ENCODE measurements at places on chromosomes 2 and 18.
A peak's percentile ranks its signal among the peaks of the same experiment; 100 is the strongest.

- no peak for DNase-seq
Measured at GRCh38 chr2:8319219-8319618, 362.6 kb upstream of the ID2 start.

GRCh38 chr2:9538000-9538507 lies 17.6 kb downstream of the ADAM17 start:
- no peak for DNase-seq

DNA sequence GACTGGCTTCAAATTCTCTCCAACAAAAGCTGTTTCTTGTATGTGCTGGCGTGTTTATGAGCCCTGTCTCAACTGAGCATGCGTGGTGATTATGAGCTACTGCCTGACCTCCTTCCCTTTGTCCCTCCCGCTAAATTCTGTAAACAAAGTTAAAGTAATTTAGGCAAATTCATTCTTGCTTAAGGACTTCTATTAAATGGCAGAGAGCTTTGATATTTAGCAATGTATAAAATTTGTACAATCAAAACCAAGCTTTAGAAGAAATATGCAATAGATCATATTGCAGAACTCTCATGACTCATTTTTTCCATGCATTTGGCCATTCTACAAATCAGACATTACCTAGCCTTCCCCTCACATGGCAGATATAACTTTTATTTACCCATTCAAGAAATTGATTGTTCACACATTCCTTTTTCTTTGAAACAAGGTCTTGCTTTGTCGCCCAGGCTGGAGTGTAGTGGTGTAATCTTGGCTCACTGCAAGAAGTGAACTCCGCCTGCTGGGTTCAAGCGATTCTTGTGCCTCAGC lies 18.2 kb downstream of the IGFBP2 start:
- no peak for DNase-seq

- no peak for DNase-seq
Measured at GRCh38 chr2:44480068-44480467, 118.3 kb downstream of the CAMKMT start.

- DNase-seq, result peak; percentile 28
Measured at GRCh38 chr2:239824046-239824694, 201.0 kb downstream of the NDUFA10 start.

DNA sequence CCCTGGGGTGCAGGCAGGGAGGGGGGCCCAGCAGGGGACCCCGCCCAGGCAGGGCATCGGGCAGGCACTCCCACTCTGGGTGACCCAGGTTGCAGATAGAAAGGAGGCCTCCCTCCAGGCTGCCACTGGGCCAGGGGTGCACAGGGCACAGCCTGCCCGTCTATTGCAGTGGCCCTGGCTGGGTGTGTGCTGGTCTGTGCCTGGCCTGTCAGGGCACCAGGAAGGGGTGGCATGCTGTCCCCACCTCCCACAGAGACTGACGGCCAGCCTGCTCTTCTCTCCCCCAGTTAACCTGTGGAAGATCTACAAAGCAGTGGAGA lies 12.9 kb downstream of the ARID5A start:
- DNase-seq, result no peak

DNA sequence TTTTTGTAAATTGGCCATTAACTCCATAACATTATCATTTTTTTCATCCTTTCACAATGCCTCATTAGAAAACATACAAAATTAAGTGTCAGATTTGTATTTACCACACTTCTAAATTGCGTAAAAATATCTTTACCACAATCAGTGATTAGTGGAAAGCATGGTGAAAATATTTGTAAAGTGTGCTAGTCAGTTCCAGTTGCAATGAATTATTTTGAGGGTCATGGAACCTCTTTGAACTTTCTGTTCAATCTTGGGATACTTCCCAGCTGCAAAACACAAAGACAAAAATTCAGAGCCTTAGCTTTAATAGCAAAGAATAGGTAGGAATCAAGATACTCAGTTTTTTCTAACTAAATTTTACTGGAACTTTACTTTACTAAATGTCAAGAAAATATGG lies 4.0 kb upstream of the COL3A1 start:
- no peak for DNase-seq

DNA sequence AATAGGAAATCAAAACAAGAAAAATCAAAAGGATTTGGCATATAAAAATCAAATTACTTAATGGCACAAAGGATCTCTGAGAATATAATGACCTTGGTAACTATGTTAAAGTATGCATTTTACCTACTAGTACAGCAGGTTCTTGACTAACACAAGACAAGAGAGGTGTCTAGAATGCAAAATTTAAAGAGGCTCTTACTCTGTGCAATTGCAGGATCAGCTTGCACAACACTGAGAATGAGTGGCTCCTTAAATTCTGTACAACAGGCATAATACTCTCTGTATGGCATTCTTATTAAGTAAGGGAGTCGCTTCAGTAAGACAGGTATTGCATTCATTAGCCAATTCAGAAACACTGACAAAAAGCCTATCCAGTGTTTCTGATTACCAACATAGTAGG lies 72.6 kb downstream of the UGP2 start:
- DNase-seq, result no peak

- DNase-seq, result no peak
Measured at GRCh38 chr2:19505-19904, 26.8 kb downstream of the FAM110C start.

- no peak for DNase-seq
Measured at GRCh38 chr2:44537264-44537663, 175.5 kb downstream of the CAMKMT start.

- peak; percentile 72 for DNase-seq
Measured at GRCh38 chr2:128636802-128637147, 318.1 kb upstream of the HS6ST1 start.

- peak; percentile 47 for DNase-seq
Measured at GRCh38 chr2:47656715-47657600, 126.0 kb upstream of the MSH6 start.

- DNase-seq, result peak; percentile 22
Measured at GRCh38 chr2:1632002-1632348, 112.3 kb downstream of the PXDN start.

GRCh38 chr2:24704692-24705091 lies 88.5 kb downstream of the PTRHD1 start:
- DNase-seq, result no peak

DNA sequence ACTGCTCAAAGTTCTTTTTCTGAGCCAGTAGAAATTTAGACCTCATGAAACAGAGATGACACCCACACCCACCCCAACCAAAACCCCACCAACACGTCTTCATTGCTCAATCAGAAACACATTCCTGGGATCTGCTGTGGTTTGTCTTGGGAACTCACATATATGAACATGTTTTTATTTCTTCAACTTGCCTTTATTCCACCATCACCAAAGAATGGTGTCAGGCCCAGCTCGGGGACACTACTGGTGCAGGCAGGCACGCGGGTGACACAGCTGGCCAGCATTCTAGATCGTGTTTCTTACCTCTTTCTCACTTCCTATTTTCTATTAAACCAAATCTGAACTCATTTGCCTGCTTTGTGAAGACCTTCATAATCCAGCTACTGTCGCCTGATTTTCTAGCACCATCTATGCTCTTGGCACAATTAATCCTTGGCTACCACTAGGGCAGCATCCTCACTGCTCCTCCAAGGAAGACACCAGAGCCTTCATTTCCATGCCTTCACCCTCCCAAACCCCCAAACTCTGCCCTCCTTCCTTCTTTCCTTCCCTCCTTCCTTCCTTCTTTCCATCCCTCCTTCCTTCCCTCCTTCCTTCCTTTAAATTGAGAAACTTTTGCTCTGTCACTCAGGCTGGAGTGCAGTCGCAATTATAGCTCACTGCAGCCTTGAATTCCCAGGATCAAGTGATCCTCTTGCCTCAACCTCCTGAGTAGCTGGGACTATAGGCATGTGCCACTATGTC lies 157.1 kb downstream of the BCL2 start:
- DNase-seq, result no peak

- no peak for DNase-seq
Measured at GRCh38 chr2:155309483-155309882, 611.0 kb downstream of the KCNJ3 start.
